Upper lobe of left lung (tissue), 6 donors: ENCODE measurements at places on chromosomes 2 and 18. TPM values are rescaled to one million over a fixed set of nuclear protein-coding genes. Genes with fewer than 3 reads are reported as not detected.

GRCh38 chr2:102061286-102061699 lies 69.5 kb downstream of the IL1R2 start:
- DNase-seq: no peak

- DNase-seq: no peak
Measured at GRCh38 chr2:27566628-27567027, 16.2 kb upstream of the ZNF512 start.

DNA sequence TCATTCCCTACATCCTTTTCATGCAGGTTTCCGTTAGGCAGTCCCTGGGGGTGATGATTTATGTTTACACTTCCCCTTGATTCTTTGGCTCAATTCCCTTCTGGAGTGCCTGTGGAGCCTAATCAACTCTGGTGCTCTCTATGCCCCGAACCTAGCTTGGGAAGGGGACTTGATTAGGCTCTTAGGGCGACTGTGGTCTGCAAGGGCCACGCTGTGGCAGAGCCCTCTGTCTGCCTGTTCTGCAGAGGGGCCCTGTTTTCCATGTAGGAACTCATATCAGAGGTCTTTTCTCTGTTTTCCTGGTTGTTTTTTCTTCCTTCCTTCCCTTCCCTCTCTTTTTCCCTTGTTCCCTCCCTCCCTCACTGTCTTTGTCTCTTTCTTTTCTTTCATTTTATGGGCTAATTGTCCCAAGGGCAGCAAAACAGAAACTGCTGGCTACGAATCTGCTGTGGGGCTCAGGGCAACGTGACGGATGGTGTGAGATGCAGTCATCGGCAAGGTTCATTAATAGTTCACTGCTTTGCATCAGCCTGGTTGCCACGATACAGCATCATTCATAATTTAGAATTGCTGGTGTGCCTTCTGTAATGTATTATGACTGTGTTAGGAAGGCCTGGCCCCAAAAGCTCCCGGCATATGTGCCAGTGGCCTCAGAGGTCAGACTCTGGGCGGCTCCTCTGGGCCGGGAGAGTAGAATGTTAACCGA lies 134.5 kb downstream of the NAPG start:
- DNase-seq: no peak

Gene NTSR2
- total RNA-seq: not detected

Gene VSNL1
- total RNA-seq: 1.2 TPM

- DNase-seq: no peak
Measured at GRCh38 chr2:58512878-58513277, 271.8 kb upstream of the FANCL start.

DNA sequence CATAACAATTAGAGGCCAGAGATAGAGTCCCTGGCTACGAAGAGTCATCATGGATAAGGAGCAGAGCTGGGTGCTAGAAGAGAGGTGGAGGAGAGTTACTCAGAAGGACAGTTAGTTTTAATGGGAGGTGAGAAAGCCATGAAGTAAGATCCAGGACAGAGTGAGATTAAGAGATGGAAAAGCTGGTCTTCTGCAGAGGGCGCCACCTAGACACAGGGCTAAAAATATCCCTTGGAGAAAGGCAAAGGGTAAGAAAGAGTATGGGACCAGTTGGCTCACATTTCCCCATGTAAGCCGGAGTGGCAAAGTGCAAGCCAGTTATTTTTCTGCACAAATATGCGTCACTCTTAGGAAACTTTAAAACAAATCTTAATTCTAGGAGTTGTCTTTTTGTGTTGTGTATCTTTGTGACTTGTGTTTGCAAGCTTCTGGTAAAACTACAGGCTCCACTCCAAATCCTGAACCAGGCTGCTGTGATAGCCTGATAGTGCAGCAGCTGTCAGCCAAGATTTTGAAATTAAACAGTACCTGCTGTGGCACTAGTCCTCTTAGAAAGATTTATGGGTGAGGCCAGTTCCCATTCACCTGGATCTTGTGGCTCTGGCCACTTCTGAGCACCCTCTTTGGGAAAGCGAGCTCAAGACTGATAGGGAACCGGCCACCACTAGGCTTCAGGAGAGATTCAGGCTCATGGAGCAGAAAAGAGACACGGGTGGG lies 204.2 kb downstream of the TPGS2 start:
- DNase-seq: no peak

Gene RAB6D
- not detected for total RNA-seq

Gene CXCR1
- 3.7 TPM for total RNA-seq
